ENCODE measurements at places on chromosomes 3 and 15.

DNA sequence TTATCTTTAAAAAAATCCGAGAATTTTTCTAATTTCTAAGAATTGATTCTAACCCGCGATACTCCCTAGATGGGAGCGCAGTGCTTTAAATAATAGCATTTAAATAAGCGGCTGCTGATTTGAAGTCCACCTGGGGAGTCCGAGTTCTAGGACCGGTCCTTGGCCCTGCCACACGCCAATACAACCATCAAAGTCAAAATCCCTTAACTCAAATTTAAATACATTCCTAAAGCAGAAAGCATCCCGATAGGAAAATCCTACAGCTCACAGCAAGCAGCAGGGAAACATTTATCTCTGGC lies 508 bp upstream of the ECT2 start:
- DNase-seq: no peak

DNA sequence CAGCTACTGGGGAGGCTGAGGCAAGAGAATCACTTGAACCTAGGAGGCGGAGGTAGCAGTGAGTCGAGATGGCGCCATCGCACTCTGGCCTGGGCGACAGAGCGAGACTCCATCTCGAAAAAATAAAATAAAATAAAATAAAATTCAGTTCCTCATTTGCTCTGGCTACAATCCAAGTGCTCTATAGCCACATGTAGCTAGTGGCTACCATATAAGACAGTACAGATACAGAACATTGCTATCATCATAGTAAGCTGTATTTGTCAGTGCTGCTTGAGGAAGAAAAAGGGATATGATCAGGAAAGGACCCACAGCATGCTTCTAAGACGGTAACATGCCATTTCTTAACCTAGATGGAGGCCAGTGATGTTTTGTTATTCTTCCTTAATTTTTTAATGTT lies 88.7 kb upstream of the CDAN1 start:
- no peak for DNase-seq

GRCh38 chr15:99819981-99820718 lies 86.9 kb upstream of the LYSMD4 start:
- DNase-seq: no peak

DNA sequence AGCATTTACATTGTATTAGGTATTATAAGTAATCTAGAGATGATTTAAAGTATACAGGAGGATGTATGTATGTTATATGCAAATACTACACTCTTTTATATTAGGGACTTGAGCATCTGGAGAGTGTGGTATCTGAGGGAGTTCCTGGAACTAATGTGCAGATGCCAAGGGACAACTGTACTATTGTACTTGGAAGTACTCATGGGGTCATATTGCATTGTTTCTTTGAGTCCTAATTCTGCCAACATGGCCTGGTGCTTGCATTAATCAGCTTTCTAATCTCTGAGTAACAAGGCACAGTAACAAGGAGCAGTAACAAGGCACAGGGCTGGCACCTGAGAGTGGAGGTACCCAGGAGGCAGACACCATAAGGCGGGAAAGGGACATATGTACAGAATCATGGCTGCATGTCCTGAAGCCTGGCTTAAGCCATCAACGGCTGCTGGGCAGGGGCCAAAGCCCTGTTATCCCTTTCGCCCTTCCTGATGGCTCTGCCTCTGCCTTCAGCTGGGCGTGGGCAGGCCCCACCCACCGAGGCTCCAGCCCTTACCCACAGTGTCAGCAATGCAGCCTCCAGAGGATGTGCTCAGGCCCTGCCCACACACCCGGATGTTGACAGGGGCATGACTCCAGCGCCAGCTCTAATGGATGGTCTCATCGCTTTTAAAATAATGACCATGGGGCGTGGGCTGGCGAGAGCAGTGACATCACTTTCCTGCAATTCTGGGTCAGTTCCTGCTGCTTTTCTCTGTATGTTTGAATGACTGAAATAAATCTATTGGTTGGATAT lies 22.9 kb downstream of the CEMIP start:
- DNase-seq: no peak

DNA sequence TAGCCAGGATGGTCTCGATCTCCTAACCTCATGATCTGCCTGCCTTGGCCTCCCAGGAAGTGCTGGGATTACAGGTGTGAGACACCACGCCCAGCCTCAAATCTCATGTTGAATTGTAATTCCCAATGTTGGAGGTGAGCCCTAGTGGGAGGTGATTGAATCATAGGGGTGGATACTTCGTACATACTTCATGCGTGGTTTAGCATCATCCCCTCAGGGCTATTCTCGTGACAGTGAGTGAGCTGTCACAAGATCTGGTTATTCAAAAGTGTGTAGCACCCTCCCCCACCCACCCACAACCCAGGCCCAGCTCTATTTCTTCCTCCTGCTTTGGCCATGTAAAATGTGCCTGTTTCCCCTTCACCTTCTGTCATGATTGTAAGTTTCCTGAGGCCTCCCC lies 236.9 kb upstream of the IL12A start:
- no peak for DNase-seq

DNA sequence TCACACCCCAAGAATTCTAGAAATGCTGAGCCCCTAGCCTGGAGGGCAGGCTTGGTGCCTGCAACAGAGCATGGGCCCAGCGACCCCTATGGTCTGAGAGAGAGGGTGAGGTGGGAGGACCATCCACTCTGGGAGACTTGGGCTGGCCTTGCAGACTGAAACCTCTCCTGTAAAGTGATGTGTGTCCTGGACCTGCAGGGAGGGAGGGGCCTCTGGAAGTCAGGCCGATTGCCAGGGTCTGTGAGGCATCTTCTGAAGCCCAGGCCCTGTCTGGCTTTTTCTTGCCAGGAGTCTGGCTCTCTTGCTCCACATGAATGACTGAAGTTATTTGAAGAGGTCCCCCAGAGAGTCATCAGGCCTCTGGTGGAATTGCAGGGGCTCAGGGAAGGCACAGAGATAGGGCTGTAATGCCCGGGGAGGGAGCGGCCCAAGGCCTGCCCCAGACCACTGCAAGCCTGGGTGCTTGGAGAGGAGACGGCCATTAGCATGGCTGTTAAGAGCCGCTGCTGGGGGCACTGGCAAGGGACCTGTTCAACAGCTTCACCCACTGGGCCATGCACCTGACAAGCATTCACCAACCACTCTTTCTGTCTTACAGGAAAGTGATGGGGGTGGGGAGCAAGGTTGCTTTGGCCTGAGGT lies 56.0 kb upstream of the CHRNA7 start:
- DNase-seq: no peak

DNA sequence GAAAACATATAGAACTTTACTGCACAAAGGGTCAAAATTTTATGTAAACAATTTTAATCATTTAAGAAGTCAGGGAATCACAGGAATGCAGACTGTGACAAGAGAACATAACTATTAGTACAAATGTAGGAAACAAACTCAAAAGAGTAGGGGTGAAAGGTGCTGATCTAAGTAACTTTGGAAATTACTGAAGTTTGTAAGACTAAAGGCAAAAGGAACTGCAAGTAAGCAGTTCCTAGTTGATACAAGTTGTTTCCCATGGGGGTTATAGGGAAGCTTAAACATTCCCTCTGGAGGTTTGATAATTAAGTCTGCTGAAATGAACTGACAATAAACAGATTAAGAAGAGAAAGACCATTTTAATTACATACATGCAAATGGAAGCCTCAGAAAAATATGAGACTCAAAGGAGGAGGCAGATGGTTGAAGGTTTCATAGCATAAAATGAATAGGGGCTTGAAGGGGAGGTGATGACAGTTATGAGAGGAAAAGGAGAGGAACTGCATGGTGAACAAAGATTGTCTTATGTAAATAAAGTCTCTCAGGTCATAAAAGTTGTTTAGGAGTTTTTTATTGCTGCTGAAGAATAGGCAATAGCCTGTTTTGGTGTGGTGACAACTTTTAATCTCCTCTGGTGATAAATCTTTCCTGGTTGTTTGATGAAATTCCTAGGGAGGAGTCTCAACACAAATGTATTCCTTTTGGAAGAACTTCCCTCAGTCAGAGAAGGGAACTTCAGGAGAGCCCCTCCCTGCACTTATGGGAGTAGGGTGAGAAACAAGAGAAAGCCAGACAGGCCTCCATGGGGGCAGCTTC lies 17.1 kb downstream of the SETMAR start:
- DNase-seq: no peak

GRCh38 chr3:149593418-149594160 lies 64.2 kb downstream of the WWTR1 start:
- DNase-seq: no peak

GRCh38 chr3:106482451-106482850 lies 613.6 kb upstream of the CBLB start:
- DNase-seq: no peak

- DNase-seq: no peak
Measured at GRCh38 chr15:36469311-36469966, 110.0 kb upstream of the CDIN1 start.

DNA sequence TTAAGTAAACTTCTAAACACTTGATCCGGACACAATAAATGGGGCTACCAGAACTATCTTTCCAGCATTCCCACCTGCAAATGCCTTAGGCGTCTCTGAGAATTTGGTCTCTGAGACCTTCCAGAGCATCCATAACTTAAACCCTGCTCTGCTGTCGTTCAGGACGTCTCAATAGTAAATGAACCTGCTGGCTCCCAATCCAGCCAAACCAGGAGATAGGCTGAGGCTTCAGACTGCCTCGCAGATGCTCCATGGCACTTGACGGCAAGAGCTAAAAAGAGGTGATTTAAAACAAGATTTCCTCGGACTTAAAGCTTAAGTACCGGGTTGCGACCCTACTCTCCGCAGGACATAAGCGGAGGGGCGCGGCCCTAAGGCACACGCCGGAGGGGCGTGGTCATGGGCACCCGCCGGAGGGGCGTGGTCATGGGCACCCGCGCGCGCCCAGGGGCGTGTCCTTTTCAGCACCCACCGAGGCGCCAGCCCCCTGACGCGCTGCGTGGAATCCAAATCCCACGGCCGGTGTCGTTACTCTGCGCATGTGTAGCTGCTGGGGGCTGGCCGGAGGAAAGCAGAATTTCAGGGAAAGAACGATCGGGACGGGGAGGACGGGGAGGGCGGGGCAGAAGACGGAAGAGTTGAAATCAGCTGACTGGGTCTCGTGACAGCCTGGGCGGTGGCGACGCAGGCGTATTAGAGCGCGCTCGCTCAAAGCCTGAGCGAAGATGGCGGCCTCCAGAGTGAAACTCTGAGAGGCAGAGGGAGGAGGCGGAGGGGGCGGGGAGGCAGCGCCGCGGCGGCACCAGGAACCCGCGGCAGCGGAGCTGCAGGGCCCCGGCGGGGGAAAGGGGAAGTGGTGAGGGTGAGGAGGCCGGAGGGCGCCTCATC lies at the start of gene DNAJC13:
Gene DNAJC13, plus strand, starts transcription at position 696 of the 888 bp plus-strand sequence. CDS start 17,049 bp downstream, outside the sequence.
- DNase-seq: peak; percentile 96

GRCh38 chr3:139301183-139301582 lies 42.6 kb upstream of the MRPS22 start:
- DNase-seq: peak; percentile 23

DNA sequence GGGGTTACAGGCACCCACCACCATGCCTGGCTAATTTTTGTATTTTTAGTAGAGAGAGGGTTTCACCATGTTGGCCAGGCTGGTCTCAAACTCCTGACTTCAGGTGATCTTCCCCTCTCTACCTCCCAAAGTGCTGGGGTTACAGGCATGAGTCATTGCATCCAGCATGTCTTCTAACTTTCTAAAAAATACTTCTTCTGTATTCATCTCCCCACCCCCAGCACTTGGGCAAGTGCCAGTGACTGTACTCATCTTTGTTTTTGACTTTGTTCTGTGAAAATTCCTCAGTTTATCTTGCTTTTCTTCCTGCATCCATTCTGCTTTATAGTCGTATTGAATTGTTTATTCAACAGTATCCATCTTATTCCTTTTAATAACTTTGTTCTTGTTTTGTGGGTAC lies 47.6 kb downstream of the ARIH1 start:
- DNase-seq: no peak

DNA sequence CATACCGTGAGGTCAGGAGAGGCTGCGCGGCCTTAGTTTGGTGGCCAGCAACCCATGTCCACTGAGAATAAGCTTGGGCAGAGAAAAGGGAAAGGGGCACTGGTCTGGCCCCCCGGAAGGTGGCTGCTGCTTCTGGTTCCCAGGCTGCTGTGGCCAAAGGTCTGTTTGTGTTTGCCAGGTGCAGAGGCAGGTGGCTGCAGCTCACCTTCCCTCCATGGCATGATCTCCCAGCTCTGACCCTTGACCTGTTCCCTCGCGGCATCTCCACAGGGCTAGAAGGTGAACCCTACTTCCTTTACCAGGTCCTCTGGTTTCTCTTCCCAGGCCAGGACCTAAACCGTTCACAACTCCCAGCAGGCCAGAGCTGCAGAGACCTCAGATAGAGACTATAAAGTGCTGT lies 13.8 kb downstream of the VPS18 start:
- no peak for DNase-seq

DNA sequence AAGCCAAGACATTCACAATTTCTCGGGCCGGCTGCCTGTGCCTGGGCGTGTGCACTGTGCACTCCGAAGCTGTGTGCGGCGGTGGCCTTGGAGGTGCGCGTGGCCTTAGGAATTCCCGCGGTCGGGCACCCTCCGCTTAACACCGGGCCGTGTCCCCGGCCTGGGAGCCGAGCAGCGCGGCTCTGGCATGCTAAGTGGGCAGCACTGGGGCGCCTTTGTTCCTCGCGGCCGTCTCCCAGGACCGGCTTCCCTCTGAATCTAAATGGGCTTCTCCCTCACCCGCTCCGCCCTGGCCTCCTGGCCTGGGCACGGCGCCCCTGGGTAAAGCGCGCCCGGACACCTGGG lies 498 bp upstream of the ARNT2 start:
- no peak for DNase-seq

- no peak for DNase-seq
Measured at GRCh38 chr3:168996622-168997021, 666.9 kb downstream of the MECOM start.

- DNase-seq: peak; percentile 4
Measured at GRCh38 chr3:124492824-124493223, 237.4 kb upstream of the UMPS start.

DNA sequence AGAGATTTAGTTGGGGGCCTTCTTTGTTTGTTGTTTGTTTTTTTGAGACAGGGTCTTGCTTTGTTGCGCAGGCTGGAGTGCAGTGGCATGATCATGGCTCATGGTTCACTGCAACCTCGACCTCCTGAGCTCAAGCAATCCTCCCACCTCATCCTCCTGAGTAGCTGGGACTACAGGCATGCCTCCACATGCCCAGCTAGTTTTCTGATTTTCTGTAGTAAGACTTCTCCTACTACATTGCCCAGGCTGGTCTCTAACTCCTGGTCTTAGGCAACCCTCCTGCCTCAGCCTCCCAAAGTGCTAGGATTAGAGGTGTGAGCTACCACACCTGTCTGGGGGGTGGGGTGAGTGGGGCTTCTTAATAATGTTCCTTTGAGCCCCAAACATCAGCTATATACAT lies 148.3 kb upstream of the ADAMTS9 start:
- DNase-seq: no peak

DNA sequence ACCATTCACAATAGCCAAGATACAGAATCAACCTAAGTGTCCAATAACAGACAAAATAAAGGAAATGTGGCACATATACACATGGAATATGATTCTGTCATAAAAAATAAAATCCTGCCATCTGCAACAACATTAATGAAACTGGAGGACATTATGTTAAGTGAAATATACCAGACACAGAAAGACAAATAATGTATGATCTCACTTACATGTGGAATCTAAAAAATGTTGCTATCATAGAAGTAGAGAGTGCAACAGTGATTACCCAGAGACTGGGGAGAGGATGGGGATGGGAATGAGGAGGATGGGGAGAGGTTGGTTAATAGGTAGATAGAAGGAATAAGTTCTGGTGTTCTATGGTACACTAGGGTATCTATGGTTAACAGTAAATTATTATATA lies 28.7 kb downstream of the MRPL3 start:
- no peak for DNase-seq

Data from NB4 (cell line).